ENCODE measurements at places on chromosomes 5 and 9. TPM values are rescaled to one million over a fixed set of nuclear protein-coding genes. Genes with fewer than 3 reads are reported as not detected.

The PCDHA11 gene
- total RNA-seq: 0.06 TPM

The FBXL17 gene
- total RNA-seq: 11.8 TPM

The ACER2 gene
- total RNA-seq: 2.5 TPM

The SMIM32 gene
- total RNA-seq: not detected

The NPDC1 gene
- total RNA-seq: 28.4 TPM

The IL9 gene
- not detected for total RNA-seq

The HMHB1 gene
- total RNA-seq: not detected

Measured in aortic smooth muscle cell (primary cell).